CD4-positive, alpha-beta T cell treated with Interleukin-10 for 1 hour (primary cell): ENCODE measurements at places on chromosomes 7 and 10.

- DNase-seq = peak; percentile 63
Measured at GRCh38 chr7:140517546-140518369, 38.5 kb upstream of the MKRN1 start.

- DNase-seq = no peak
Measured at GRCh38 chr7:38451840-38452239, 178.4 kb upstream of the TARP start.

- no peak for DNase-seq
Measured at GRCh38 chr7:156611014-156612010, 29.3 kb upstream of the RNF32 start.

- no peak for DNase-seq
Measured at GRCh38 chr10:132873395-132873794, 69.0 kb downstream of the CFAP46 start.

- DNase-seq = no peak
Measured at GRCh38 chr10:109245821-109246220, 677.5 kb downstream of the XPNPEP1 start.

DNA sequence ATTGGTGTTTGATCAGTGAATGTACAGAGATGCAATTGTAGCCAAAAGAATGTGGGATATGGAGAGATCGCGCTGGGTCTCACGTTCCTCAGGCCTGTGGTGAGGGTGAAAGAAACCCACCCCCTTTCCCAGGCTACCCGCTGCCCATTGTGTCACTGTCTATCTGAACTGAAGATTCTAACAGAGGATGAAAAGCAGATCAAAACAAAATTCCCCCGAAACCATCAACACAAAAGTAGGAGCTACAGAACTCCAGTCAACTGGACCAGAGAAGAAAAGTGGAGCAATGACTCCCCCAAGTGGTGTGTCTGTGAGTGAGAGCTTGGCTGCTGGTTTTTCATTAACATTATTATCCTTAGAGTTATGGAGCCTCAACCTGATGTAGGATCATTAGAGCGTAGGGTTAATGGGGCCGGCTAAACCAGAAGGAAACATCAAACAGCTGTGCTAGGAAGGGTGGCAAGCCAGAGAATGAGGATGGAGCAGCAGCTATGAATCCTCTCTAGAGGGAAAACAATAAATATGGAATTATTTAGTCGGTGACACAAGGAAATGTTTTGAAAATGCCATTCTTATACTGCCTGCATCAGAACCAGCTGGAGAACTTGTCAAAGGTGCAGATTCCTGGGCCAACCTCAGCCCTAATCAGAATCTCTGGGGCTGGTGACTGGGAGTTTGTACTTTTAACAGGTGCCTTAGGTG, 38.3 kb downstream of the AKR1B1 start:
- DNase-seq = no peak

- DNase-seq = no peak
Measured at GRCh38 chr10:88527245-88527644, 55.9 kb downstream of the RNLS start.

GRCh38 chr10:5565671-5566581, 41.2 kb downstream of the CALML3 start:
- DNase-seq = no peak

DNA sequence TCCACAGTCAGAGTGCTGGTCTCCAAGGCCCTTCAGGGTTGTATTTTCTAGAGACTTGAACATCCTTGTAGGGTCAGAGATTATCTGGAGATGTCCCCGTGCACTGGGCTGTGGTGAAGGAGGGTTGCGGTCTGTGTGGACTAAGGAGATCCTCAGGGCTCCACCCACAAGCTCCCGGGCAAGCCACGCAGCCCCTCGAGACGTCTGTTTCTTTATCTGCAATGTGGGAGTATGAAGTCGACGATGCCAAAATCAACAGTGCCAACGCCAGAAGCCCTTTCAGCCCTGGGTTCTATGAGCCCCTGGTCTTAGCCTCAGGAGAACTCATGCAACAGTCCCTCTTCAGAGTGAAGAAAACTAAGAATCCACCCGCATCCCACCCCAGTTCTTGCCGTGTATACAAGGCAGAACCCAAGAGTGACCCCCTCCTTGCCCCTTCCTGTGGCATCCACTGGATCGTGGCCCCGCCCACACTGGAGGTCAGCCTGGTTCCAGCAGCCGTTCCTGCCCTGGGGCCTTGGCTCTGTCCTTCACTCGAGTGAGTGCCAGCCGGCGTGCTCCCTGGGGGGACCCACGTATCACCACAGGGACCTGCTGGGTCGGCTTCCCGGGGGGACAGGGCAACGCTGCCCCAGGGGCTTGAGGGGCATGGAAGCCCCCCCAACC, 6.0 kb upstream of the SHH start:
- no peak for DNase-seq

DNA sequence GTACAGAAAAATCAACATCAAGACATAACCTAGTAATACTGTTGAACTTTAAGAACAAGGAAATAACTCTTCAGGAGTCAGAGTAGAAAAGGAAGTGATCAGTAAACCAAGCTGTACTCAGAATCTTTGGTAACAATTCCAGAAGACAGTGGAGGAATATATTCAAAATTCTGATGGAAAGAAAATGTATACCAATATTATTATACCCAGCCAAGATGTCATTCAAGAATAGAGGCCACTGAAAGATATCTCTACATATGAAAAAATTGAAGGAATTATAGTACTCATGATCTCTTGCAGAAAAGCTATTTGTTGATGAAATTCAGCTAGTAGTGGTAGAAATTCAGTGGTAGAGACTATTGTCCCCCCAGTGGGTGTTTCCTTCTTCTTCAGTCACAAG, 182.6 kb upstream of the ZMIZ1 start:
- DNase-seq = no peak

GRCh38 chr7:44161371-44161770, 20.2 kb upstream of the MYL7 start:
- no peak for DNase-seq

- no peak for DNase-seq
Measured at GRCh38 chr7:20835111-20835750, 48.5 kb upstream of the SP8 start.

GRCh38 chr10:125018576-125019143, 76.7 kb downstream of the ZRANB1 start:
- no peak for DNase-seq

DNA sequence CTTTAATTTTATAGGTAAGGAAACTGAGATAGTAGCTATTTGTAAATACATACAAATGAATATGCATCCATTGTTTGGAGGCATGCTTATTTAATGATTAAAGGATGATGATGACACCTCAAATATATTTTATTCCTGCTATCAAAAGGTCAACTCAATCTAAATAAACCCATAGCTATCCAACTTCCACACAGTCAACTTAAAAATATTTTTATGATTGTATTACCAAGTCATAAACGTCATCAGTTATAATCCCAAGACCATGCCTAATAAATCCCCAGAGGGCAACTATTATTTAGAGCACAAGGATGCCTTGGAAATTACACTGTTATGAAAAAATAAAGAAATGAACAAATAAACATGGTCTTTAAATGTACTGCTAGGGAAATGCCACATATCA, 102.1 kb downstream of the MPP7 start:
- no peak for DNase-seq

- DNase-seq = no peak
Measured at GRCh38 chr10:13706604-13707003, 119.8 kb downstream of the PRPF18 start.

DNA sequence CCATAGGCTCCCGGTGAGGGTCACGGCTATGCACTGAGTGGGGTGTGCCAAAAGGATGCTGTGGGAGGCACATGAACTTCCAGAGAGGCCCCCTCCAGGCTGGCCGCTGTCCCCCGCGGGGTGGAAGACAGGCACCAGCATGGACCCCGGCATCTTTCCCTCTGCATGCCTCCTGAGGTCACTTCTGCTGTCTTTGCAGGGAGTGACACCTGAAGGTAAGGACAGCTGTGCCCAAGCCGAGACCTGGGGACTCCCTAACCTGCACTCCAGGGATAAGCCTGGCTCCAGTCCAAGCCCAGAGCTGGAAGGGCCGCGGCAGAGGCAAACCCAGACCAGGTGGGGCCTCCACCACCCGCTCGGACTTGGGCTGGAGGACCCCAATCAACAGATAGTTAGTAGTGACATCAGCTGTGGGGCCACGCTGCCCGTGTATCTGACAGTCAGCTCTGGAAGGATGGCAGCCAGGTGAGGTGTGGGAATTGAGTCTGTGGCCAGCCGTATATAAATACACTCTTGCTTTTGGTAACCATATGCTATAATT, 340.7 kb upstream of the MKI67 start:
- no peak for DNase-seq

DNA sequence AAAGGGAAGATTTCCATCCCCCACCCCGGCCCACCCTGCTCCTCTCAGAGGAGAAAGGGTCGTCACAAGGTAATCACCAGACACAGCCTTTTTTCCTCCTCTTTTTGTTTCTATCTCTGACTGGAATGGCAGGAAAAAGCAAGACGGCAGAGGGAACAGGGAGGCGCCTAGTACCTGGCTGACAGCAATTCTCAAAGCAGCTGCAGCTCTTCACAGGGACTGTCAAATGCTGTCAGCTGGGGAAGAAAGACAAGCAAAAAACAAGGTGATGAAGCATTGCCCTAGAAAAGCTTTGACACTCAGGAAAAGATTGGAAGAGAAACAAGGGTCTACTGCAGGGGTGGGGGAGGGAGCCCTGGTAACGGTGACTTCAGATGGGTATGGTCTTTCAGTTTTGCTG, 52.7 kb downstream of the GNA12 start:
- no peak for DNase-seq

DNA sequence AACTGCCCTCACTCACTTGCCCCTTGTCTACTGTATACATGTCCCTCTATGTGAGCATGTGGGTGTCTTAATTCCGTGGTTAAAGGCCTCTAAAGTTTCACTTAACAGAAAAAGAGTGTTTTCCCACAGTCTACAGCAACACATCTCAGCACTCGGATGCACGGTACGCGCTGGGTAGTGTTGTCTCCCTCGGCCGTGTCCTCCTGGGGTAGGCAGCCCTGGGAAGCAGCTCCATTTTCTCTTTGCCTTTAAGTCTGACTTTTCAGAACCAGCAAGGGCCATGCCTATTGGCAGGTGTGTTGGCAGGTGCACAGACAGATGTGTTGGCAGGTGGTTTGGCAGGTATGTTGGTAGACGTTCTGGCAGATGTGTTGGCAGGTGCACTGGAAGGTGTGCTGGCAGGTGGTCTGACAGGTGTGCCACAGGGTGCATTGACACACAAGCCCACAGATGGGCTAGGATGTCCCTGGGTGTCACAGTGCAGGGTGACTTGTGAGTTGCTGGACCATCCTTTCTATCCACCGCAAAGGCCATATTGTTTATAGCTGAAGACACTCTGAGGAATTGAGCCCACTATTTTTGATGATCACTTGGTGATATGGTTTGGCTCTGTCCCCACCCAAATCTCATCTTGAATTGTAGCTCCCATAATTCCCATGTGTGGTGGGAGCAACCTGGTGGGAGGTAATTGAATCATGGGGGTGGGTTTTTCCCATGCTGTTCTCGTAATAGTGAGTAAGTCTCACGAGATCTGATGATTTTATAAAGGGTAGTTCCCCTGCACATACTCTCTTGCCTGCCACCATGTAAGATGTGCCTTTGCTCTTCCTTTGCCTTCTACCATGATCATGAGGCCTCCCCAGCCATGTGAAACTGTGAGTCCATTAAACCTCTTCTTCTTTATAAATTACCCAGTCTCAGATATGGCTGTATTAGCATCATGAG, 296.9 kb downstream of the TNS3 start:
- no peak for DNase-seq

DNA sequence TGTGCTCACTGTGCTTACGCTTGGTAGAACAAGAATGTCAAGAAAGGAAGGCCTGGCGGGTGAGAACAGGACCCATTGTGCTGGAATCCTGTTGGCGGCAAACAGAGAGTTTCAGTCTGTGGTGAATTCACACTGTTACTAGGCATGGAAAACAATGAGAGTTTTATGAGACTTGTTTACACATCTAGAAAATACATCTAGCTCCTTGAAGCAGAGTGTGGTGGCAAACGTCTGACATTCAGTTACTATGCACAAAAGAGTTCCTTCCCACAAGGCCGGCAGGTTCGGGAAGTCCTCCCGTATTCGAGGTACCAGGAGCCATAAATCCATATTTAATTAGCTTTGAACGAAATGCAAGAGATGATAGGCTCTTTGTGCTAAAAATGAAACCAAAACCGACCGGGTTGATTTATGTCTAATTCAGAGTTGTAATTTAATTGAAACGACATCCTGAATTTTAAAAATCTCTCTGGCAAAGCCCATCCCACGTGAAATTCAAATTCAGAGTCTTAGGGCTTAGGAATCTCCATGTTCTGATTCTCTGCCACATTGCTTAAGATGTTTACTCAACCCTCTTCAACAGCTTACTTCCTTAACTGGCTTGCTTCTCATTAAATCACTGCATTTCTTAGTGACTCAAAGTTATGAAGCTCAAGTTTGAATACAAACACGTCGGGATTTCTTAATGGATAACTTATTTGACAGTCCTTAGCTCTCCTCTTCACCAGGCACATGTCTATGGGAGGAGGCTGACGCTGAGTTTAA, 299.9 kb upstream of the PITRM1 start:
- DNase-seq = peak; percentile 32

DNA sequence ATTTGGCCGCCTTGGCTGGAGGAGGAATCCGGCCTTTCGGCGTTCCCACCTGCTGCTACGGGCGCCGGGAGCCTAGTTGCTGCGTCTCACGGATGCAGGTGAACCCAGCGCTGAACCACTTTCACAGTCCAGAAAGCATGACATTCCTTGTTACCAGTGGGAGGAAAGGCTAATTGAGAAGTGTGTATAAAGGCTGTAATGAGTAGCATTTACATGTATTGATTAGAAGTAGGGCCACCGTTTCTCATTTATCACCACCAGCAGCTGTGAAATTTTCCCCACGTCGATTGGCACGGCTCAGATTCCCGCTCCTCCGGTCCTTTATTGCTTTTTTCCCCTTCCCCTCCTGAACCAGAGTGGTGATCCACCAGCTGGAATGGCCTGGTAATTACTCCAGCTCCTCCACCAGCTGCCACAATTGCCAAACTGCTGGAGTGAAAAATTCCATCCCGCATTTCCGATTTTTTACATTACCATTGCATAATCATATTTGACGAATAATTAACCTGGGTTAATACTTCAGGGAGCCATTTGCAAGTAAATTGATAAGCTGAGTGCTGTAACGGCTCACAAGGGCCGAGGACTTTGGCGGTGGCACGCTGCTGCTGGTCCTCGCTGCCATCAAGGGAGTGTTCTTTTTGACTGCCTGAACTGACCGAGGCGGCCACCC, 153.3 kb downstream of the POU6F2 start:
- DNase-seq = no peak

DNA sequence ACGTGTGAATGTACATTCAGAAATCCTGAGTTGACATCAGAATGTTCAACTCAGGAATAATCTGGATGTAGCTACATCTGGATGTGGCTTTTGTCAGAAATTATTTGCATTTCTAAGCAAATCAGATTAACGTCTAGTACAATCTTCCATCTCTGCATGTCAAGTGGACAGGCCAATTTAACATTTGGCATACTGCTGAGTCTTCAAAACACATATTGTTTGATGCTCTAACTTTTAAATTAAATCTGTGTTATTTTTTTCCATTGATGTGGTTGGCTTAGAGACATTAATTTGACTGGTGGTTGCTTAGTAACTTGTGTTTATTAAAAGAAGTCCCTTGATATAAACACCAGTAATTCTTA, 3.4 kb downstream of the STAMBPL1 start:
- peak; percentile 36 for DNase-seq

GRCh38 chr7:118259115-118259514, 34.6 kb downstream of the ANKRD7 start:
- DNase-seq = no peak
